KG1 (cell line): ENCODE measurements at places on chromosomes 1 and 21.
A peak's percentile ranks its signal among the peaks of the same experiment; 100 is the strongest.

GRCh38 chr1:208834381-208835096, 590.4 kb upstream of the PLXNA2 start:
- no peak for DNase-seq

- DNase-seq: no peak
Measured at GRCh38 chr1:156836041-156836654, 19.5 kb upstream of the SH2D2A start.

GRCh38 chr1:34642679-34643078, 112.2 kb upstream of the GJB5 start:
- no peak for DNase-seq

GRCh38 chr1:47460456-47460855, 22.6 kb downstream of the FOXD2 start:
- DNase-seq: no peak

DNA sequence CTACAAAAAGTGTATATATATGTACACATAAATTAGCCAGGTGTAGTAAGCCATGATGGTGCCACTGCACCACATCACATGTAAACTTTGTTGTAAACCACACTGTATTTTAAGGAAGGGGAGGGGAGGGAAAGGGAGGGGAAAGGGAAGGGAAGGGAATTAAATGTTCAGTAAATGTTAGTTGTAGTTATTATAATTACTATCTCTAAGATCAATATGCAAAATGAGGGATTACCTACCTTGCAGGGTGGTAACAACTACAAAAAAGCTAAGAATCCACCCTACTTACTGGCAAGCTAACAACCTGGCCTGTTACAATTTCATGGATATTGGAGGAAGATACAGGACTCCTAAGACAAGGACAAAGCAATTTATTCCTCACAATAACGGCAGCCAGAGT, 17.7 kb downstream of the FAF1 start:
- DNase-seq: no peak

DNA sequence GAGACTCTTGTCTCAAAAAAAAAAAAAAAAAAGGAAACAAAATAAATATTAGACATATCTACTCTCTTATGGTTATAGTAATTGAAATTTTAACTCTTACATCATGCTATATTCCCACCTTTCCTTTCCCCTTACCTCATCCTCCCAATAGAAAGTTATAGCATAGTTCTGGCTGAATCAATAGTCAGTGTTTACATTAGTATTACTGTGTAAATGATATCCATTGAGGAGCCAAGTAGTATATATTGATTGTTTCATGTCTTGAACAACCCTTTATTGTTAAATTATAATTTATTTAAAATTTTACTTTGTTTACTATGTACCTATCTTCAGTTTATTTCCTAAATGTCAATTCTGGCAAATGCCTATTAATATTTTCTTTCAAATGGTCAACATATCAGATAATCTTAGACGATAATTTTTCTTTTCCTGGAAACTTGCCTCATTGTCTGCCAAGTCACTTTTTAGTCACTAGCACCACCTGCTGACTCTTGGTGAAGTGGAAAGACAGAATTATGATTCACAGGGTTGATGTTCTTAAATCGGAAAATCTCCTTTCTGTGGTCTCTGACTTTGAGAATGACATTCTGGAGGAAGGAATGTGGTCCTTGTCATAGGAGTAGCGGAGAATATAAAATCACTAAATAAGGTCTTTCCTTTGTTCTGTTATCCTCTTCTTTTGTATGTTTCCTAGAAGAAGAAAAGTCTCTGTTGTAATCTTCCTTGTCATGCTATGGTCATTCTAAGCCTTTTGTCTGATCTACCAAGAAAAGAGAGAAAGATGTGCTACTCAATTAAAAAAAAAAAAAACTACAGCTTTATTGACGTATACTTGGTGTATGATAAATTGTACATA, 8.6 kb downstream of the HJV start:
- peak; percentile 72 for DNase-seq
